A673 (cell line): ENCODE measurements at places on chromosomes 6 and 20. TPM values are rescaled to one million over a fixed set of nuclear protein-coding genes. Genes with fewer than 3 reads are reported as not detected.

GJE1 gene
- not detected in 2 replicates for total RNA-seq

CPNE5 gene
- 0.13 and 0.48 TPM in 2 replicates for total RNA-seq

NKX2-2 gene
- 78.8 and 85.1 TPM in 2 replicates for total RNA-seq

MAP1LC3A gene
- 16.4 and 16.9 TPM in 2 replicates for total RNA-seq

RPS6KA2 gene
- 30.1 and 37.8 TPM in 2 replicates for total RNA-seq

FAM83D gene
- 67.2 and 74.0 TPM in 2 replicates for total RNA-seq

PGC gene
- not detected in 2 replicates for total RNA-seq

DDO gene
- not detected in 2 replicates for total RNA-seq

MYLK2 gene
- total RNA-seq, result 1.2 and 1.3 TPM in 2 replicates

C6orf163 gene
- total RNA-seq, result 2.1 TPM in 2 replicates

PRKN gene
- total RNA-seq, result 1.2 and 1.3 TPM in 2 replicates
